ENCODE measurements at places on chromosomes 3 and 15.

DNA sequence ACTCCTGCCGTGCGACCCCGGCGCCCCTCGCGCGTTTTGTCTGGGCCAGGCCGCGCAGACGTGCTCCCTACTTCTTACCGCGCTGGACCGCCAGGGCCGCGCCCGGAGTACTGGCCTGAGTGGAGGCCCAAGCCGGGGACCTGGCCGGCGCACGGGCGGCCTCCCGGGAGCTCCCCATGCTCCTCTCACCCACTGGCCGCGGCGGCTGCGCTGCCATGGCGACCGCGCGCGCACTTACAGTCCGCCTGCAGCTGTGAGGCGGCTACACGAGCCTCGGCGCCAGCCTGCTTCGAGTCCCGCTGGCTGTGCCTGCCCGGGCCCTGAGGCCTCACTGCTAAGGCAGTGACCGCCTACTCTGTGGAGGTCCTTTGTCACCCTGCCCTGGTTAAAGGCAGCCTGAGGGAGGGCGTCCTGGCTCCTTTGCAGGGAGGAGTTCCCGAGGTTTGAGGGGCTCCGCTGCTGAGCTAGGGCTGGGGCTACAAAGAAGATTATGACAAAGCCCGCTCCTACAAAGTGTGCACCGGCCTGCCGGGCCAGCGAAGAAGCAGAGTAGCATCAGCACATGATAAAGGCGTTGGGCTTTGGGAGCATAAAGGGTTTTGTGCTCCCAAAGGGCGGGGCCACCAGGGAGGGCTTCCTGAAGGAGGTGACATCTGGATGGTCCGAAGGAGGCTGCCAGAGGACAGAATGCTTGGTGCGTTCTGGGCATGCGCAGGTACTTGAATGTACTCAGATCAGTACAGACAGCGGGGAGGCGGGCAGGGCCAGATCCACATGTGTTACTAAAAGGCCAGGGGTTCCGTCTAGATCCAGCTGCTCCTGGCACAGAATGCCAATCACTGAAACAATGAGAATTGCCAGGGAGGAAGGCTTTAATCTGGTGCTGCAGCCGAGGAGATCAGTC, at the start of the genes LRRC34 and LRRIQ4:
TSS of gene LRRC34 (minus strand) at position 573 of the 904 bp plus-strand sequence. CDS start at position 217, 356 bp downstream.
TSS of gene LRRIQ4 (plus strand) at position 539 of the 904 bp plus-strand sequence. CDS start 9,052 bp downstream, outside the sequence.
- H3K27ac ChIP-seq: peak within 1 kb of the TSS; percentile 56
- peak; percentile 70 for DNase-seq
- H3K4me1 ChIP-seq: peaks cover 35% of the 10 kb centered on the region
- H3K4me3 ChIP-seq: peak within 1 kb of the TSS; percentile 91

DNA sequence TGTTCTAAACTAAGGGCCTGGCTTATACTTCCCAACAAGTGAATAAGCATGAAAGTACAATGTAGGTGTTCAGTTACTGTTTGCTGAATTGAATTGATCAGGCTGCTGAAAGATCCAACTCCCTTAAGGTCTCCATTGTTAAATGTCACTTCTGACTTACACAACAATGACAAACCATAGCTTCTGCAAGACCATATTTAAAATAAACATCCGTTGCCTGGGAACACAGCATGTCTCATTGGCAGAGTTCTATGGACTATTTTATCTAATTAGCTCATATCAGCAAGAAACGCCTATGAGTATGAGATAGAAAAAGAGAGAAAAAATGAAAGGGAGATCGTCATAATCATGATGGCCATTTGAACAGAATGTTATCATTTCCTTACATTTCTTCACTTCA, 605.4 kb downstream of the FGF12 start:
- H3K27ac ChIP-seq: no peak overlapping the region
- H3K4me1 ChIP-seq: no peaks in the 10 kb centered on the region
- no peak overlapping the region for H3K4me3 ChIP-seq
- DNase-seq: no peak

GRCh38 chr3:143122089-143122430, 2.5 kb downstream of the CHST2 start:
- H3K4me3 ChIP-seq: no peak overlapping the region
- peaks cover 13% of the 10 kb centered on the region for H3K27me3 ChIP-seq
- peak; percentile 4 for DNase-seq
- H3K36me3 ChIP-seq: no peaks in the 10 kb centered on the region
- H3K4me1 ChIP-seq: peaks cover 32% of the 10 kb centered on the region

- H3K4me3 ChIP-seq: peak overlapping the region; percentile 91
- no peaks in the 10 kb centered on the region for H3K27me3 ChIP-seq
Observed at GRCh38 chr3:11642431-11643191, 1.1 kb downstream of the VGLL4 start.

DNA sequence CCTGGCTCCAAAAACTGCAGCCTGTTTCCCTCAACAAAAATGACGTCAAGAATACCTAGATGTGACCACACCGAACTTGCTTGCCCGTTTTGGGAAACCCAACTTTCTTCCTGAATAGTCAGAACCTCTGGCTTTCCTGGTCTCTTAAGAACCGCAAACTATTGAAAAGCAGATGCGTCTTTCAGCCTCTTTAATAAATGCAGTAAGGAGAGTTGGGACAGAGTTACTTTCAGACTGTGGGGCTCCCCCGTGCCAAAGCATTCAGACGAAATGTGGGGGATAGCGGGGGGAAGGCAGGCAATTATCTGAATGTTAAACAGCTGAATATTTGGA, 1.2 kb upstream of the PROK2 start:
- no peak for DNase-seq
- H3K27ac ChIP-seq: no peak overlapping the region
- no peaks in the 10 kb centered on the region for H3K36me3 ChIP-seq
- H3K4me1 ChIP-seq: peaks cover 25% of the 10 kb centered on the region
- no peak overlapping the region for H3K4me3 ChIP-seq
- peaks cover 29% of the 10 kb centered on the region for H3K27me3 ChIP-seq

DNA sequence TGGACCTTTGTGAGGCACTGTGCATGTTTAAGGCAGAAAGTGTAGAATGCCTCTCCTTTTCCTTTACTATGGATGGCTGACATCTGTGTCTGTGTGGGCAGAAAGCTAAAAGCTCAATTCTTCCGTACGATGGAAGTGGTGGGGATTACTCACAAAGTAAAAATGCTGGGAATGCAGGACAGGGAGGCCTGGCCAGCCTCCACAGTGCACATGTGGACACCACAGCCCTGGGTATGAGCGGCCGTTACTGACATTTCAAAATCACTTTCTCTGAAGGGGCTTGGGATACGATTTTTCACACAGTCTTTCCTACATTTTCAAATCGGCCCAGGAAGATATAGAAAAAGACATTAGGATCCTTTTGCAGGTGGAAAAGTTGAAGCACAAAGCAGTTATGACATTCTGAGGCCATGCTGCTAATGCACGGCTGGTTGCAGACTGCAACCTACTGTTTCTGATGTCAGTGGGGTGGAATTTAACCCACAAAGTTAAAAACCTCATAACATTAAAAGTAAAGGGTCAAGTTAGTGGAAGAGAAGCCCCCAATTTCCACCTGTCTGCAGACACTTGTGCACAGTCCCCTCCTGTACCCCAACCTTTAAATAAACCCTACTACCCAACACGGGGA, 27.9 kb downstream of the EHD4 start:
- H3K36me3 ChIP-seq: no peaks in the 10 kb centered on the region
- no peak for DNase-seq
- no peaks in the 10 kb centered on the region for H3K27me3 ChIP-seq
- H3K4me1 ChIP-seq: no peaks in the 10 kb centered on the region
- H3K4me3 ChIP-seq: no peak overlapping the region

GRCh38 chr15:60656481-60656880, 177.5 kb upstream of the ICE2 start:
- no peaks in the 10 kb centered on the region for H3K36me3 ChIP-seq
- no peaks in the 10 kb centered on the region for H3K27me3 ChIP-seq
- H3K27ac ChIP-seq: no peak overlapping the region
- H3K4me1 ChIP-seq: no peaks in the 10 kb centered on the region
- no peak for DNase-seq

- no peak overlapping the region for H3K27ac ChIP-seq
- no peaks in the 10 kb centered on the region for H3K27me3 ChIP-seq
- H3K4me1 ChIP-seq: no peaks in the 10 kb centered on the region
Observed at GRCh38 chr3:169077394-169077906, 586.1 kb downstream of the MECOM start.

- no peak for DNase-seq
- H3K4me1 ChIP-seq: no peaks in the 10 kb centered on the region
- peaks cover 14% of the 10 kb centered on the region for H3K27me3 ChIP-seq
- no peak within 1 kb of the TSS for H3K4me3 ChIP-seq
- no peaks in the 10 kb centered on the region for H3K36me3 ChIP-seq
- H3K27ac ChIP-seq: no peak within 1 kb of the TSS
Observed at GRCh38 chr3:187291512-187292132, at the start of gene MASP1. Gene MASP1, minus strand, starts transcription at chr3:187291737. Its CDS starts 105 bp downstream, at chr3:187291632.

DNA sequence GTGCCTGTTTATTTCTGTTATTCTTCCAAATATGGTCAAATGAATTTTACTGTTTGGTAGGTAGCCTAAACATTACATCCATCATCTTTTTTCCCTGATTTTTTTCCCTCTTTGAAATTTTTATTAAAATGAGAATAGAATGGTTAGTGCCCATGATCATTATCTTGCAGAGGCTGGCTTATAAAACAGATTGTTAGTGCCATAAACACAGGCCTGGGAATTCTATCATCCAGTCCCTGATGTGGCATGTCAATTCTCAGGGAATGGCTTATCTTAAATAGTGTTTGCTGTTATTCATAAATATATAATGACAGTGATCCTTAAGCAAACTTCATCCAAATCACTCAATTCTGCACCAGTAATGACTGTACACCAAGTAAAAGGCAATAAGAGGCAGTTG, 207.3 kb downstream of the TUSC7 start:
- no peak for DNase-seq
- no peaks in the 10 kb centered on the region for H3K36me3 ChIP-seq
- H3K27ac ChIP-seq: no peak overlapping the region
- no peaks in the 10 kb centered on the region for H3K4me1 ChIP-seq
- H3K27me3 ChIP-seq: no peaks in the 10 kb centered on the region

DNA sequence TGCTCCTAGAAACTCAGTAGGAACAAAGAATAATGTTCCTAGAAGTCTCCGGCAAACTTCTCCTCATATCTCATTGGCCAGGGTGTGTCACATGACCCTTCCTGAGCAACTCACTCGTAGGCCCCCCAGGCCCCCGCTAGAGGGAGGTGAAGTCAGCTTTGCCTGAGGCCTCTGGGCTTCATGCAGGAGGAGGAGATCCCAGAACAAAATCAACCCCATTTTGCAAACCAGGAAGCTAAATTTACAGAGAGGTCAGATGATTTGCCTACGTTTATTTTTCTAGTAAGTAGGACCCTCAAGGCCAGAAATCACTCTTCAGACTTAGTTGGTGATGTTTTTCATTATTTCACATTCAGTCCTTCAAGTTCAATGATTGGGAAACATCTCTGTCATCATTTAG, 99.1 kb downstream of the SSR3 start:
- no peaks in the 10 kb centered on the region for H3K4me1 ChIP-seq
- H3K36me3 ChIP-seq: no peaks in the 10 kb centered on the region
- no peak for DNase-seq
- H3K27ac ChIP-seq: no peak overlapping the region
- no peaks in the 10 kb centered on the region for H3K27me3 ChIP-seq

DNA sequence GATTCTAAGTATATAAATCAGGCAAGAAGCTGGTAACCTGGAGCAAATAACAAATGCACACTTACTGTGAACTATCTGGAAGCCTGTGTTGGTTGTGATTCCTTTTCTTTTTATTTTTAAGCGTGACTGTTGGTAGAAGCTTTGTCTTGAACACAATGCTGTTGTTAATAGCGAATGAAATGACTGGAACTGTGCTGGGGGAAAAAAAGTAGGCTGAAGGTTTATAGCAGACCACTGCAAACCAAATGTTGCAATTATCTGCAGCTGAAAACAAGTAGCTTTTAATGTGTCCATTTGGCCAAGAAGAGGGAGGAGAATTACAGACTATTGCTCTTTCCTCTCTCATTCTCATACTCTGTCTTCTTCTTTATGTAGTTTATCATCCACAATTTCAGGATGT, 184.5 kb upstream of the DNAJC19 start:
- no peaks in the 10 kb centered on the region for H3K27me3 ChIP-seq
- H3K27ac ChIP-seq: no peak overlapping the region
- no peak overlapping the region for H3K4me3 ChIP-seq

GRCh38 chr15:94305133-94305532, 73.8 kb downstream of the MCTP2 start:
- no peak overlapping the region for H3K4me3 ChIP-seq
- no peaks in the 10 kb centered on the region for H3K27me3 ChIP-seq
- peaks cover 82% of the 10 kb centered on the region for H3K36me3 ChIP-seq
- peak; percentile 63 for DNase-seq
- peaks cover 59% of the 10 kb centered on the region for H3K4me1 ChIP-seq

DNA sequence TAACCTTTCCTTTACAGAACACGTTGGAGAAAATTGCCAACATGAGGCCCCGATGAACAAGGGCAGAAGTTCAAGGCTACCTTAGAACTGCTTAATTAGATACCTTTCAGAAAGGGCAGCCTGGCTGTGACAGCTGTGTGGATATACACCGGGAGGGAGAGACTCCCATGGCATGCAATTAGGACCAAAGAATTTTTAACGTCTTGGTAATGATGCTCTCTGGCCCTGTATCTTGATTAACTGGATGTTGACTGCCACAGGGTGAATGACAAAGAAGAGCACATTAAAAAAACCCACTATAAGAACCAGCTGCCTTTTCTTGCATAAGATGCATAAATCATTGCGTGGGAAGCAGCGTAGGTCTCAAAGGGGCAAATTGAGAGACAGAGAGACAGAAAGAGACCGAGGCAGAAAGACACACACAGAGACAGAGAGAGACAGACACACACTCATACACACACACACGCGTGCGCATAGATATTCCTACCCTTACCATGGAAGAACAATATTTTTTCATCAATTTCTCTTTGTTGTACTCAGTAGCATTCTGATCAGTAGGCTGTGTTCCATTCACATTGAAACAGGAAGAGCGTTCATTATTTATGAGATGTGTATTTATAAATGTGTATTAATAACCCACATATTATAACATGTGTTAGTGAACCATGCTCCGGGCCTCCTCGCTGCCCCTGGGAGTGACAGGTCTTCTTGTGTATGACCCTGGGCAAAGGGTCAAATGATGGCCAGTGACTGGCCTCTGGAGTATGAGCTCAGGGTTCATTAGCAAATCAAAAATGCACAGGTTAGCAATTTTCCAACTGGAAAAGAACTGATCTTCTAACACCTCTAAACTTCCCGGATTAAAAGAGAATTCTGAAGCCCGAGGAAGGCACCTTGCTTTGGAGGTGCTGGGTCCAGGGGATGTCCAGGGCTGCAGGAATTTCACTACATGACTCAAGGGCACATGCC, 118.8 kb downstream of the NSMCE3 start:
- H3K4me3 ChIP-seq: no peak overlapping the region
- no peak for DNase-seq
- no peaks in the 10 kb centered on the region for H3K36me3 ChIP-seq
- H3K4me1 ChIP-seq: no peaks in the 10 kb centered on the region
- H3K27me3 ChIP-seq: no peaks in the 10 kb centered on the region

DNA sequence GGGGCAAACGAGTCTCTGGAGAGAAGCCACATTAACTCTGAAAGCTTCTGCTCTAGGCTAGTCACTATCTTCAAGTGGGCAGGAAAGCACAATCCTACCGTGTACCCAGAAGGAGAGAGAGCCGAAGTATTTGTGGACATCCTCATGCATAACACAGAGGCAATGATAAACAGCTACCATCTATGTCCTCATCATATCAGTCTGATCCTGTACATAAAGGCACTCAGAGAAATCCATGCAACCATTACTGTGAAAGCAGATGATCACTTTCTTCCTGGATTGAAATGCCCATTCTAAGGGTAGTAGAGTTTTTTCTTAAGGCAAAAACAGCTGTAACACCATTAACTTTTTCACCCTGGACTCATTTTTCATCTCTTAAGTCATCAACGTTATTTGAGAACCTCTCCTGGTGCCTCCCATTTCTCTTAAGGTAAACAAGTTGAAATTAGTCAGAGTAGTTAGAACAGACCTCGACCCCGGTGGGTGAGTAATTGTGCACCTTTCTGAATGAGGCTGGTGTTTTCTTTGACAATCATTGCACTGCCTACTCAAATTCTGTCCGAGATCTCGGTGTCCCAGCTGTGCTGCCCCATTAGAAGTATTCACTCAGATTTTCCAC, 327.4 kb downstream of the SHQ1 start:
- no peaks in the 10 kb centered on the region for H3K27me3 ChIP-seq
- no peak overlapping the region for H3K27ac ChIP-seq
- DNase-seq: no peak
- H3K36me3 ChIP-seq: no peaks in the 10 kb centered on the region

Measured in common myeloid progenitor, CD34-positive (primary cell).